Stimulated activated effector memory CD8-positive, alpha-beta T cell treated with anti-CD3 and anti-CD28 coated beads, Interleukin-12 subunit alpha, Interleukin-12 subunit beta, amount 100 ng/mL, for 72 hours (primary cell): ENCODE measurements at places on chromosomes 11 and 22.

DNA sequence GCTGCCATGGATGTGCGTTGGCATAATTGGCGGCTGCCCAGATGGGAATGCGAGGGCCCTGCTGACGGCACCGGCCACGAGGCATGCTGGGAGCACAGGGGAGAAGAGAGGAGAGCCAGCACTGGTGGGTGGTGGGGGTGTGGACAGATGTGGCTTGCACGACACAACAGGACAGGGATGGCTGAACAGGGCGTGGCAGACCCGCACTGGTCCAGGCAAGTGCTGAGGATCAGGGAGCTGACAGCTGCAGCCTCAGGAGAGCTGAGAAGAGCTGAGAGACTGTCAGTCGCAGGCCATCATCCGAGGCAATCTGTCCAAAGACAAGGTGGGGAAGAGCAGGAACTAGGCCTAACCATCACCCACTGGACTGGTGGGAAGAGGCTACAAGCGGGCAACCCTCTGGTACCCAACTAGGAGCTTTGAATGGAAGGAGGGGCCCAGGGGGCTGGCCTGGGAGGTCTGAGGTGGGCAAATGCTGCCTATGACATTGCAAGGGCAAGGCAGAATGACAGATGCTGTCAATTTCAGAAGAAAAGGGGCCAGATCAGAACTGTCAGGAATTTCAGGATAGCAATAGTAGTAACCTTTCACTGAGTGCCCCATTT, 2.4 kb downstream of the GNB1L start:
- no peak for DNase-seq

DNA sequence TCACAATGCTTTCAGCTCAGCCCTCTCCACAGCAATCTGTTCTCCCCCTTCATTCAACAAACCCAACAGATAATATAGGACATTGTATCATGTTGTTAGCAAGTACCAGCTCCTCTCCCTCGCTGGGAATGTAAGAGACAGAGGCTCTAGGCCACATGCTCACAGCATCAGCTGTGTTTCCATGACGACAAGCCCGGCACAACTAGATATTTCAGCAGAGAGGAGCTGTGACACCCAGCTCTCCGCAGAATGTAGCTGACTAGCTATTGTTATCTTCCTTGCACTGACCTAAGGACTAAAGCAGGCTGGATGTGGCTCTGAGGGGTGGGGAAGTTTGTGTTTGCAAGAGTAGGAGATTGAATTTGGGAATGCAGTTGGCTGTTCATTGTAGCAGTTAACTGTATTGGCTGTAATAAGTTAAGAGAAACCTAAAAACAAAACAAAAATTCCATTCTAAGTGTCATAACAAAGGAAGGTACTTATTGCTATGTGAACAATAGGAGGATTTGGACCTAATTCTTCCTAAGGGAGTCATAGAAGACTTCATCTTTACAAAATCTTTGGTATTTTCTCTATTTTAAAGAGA, 28.0 kb upstream of the RRAS2 start:
- no peak for DNase-seq

DNA sequence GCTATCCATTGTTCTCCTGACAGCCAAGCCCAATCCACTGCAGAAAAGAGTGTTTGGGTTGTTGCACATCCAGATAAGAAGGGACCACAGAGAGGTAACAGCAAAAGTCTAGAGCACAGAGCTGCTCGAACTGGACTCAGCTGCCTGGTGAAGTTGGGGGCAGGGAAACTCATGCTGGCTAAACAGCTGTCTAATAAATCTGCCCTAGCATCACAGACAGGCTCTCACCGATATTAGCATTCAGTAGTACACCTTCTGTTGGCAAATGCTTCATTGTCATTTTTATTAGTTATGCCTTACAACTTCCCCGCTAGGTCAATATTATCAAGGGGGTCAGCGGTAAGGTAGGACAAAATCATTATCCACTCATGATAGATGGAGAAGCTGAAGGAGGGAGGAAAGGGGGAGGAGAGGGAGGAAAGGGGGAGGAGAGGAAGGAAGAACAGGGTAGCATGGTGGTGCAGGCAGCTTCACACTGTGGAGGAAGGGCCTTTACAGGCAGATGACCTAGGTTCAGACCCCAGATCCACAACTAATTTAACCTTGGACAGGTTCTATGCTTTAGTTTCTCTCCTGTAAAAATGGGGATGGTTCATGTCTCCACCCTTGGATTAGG, 102.7 kb downstream of the LARGE1 start:
- DNase-seq, result no peak

- no peak for DNase-seq
Measured at GRCh38 chr11:120613264-120614226, 102.0 kb downstream of the GRIK4 start.
